ENCODE measurements at places on chromosomes 7 and 10. TPM values are rescaled to one million over a fixed set of nuclear protein-coding genes. Genes with fewer than 3 reads are reported as not detected.

SHH gene
- total RNA-seq, result not detected

- no peaks in the 10 kb centered on the region for H3K27me3 ChIP-seq
- H3K4me1 ChIP-seq, result peaks cover 71% of the 10 kb centered on the region
- no peaks in the 10 kb centered on the region for H3K36me3 ChIP-seq
- H3K4me3 ChIP-seq, result peak overlapping the region; percentile 47
Observed at GRCh38 chr10:132588301-132589013, 50.9 kb downstream of the INPP5A start.

- no peak for DNase-seq
- H3K4me1 ChIP-seq, result no peaks in the 10 kb centered on the region
- H3K27me3 ChIP-seq, result no peaks in the 10 kb centered on the region
- H3K27ac ChIP-seq, result no peak overlapping the region
- H3K36me3 ChIP-seq, result peaks cover 36% of the 10 kb centered on the region
- H3K4me3 ChIP-seq, result no peak overlapping the region
Observed at GRCh38 chr7:16671811-16672210, 25.8 kb downstream of the BZW2 start.

DNA sequence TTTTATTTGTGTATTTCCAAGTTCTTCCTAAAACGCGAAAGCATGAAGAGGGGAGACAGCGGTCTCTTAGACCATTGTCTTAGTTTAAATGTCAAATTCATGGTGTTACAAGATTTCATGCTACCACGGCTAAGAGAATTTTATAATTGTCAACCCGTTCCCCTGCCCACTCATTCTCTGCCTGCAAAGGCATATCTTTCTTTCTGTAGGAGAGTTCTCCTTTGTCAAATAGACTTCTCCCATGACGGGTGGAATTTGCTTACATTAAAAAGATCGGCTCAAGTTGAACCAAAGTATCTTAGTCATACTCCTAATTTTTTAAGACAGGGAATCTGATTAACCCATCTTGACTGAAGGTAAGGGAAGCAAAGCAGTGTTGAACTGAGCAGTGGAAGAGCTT is 539.2 kb downstream of the REEP3 start:
- no peak overlapping the region for H3K27ac ChIP-seq
- no peak overlapping the region for H3K4me3 ChIP-seq
- no peaks in the 10 kb centered on the region for H3K36me3 ChIP-seq
- DNase-seq, result no peak
- no peaks in the 10 kb centered on the region for H3K4me1 ChIP-seq

- H3K36me3 ChIP-seq, result no peaks in the 10 kb centered on the region
- no peaks in the 10 kb centered on the region for H3K4me1 ChIP-seq
- DNase-seq, result no peak
- H3K27ac ChIP-seq, result no peak overlapping the region
Observed at GRCh38 chr10:373526-374309, 238.5 kb downstream of the ZMYND11 start.

All from B cell (primary cell).